ENCODE measurements at places on chromosomes 5 and 9. TPM values are rescaled to one million over a fixed set of nuclear protein-coding genes. Genes with fewer than 3 reads are reported as not detected.
A peak's percentile ranks its signal among the peaks of the same experiment; 100 is the strongest.

The PCDHGA9 gene
- 0.65 TPM for total RNA-seq

DNA sequence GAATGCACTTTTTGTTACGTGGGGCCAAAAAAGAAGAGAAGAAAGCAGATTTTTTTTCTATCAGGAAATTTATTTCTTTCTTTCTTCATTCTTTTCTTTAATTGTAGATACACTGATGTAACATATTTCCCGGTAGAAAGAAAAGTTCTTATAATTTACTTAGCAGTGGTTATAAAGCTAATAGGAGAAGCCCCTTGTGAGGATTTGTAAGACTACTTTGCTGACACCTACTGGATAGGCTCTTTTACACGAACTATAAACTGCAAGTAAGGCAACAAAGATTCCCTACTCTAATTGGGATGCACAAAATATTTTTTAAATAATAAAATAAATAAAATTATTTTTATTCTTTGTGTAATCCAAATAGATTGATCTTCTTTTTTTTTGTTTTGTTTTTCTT is 284.4 kb downstream of the DNAH5 start:
- DNase-seq, result no peak

DNA sequence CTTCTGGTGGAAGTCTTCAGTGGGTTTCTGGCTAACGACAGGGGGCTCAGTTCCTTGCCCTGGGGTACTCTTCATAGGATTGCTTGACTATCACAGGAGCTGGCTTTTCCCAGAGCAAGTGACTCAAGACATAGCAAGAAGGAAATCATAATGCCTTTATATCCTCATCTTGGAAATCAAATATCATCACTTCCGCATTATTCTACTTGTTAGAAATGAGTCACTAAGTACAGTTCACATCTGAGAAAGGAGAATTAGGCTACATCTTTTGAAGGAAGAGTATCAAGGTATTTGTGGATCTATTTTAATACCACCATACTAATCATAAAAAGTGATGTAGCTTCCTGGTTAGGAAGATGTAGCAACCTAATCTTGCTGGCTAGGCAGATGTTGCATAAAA is 148.2 kb upstream of the RAI14 start:
- DNase-seq, result no peak

- no peak for DNase-seq
Measured at GRCh38 chr9:129340427-129341170, 162.5 kb upstream of the IER5L start.

DNA sequence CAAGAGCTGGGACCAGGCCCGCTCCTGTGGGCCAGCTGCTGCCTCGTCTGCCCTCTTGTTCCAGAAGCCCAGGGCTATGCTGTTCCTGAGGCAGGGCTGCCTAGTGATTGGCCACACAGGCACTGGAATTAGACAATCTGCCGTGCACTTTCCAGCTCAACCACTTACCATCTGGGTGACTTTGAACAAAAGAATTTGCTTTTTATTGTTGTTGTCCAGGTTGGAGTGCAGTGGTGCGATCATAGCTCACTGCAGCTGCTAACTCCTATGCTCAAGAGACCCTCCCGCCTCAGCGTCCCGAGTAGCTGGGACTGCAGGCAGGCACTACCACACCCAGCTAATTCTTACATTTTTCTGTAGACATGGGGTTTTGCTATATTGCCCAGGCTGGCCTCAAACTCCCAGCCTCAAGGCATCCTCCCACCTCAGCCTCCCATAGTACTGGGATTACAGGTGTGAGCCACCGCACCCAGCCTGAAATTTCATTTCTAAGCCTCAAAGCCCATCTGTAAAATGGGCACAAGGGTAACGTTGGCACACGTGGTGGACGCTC is 1.2 kb upstream of the NEK6 start:
- no peak for DNase-seq

DNA sequence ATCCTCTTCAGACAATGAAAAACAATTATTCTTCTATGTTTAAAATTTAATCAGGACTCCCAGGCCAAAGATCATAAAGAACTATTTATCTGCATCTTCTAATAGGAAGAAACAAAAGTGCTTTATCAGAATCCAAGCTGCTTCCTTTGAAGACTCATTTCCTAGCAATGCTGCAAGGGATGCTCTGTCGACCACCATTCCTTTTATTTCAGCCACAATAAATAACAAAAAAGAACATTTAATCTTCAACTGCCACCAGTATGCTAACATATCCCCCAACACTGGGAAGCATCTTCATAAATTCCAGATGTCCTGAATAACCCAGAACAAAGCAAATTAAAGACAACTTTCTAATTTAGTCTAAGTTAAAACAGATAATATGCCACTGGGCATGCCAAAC is 68.7 kb downstream of the PKD2L2 start:
- no peak for DNase-seq

DNA sequence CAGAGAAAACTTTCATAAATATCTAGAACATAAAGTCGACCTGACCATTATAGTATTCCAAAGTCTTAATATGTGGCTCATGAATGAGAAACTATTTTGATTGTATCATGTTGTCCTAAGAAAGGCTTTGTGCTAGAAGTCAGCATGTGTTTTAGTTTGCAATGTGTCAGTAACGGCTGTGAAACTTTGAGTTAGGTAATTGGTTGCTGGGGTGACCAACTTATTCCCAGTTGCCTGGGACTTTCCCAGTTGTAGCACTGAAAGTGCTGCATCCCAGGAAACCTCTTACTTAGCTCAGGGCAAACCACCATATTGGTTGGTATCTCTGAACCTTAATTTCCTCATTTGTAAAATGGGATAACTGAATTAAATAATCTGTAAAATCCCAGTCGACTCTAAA is 114.6 kb upstream of the SLC12A2 start:
- DNase-seq, result no peak

- DNase-seq, result peak; percentile 28
Measured at GRCh38 chr5:176747670-176748072, 62.7 kb upstream of the UNC5A start.

The TEK gene
- 4.4 TPM for total RNA-seq

The ROPN1L gene
- 0.35 TPM for total RNA-seq

DNA sequence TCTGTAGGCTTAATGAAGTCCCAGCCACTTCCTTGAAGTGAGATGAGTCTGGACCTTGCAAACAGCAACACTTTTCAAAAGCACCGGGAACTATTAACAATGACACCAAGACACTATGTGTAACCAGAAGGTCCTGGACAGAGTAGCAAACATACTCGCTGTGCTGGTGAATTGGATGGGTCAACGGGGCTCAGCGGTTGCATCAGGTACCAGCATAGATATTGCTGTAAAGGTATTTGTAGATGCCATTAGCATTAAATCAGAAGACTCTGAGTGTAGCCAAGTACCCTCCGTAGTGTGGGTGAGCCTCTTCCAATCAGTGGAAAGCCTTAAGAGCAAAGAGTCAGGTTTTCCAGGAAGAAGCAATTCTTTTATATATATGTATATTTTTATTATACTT is 140.5 kb downstream of the IRX2 start:
- no peak for DNase-seq

GRCh38 chr5:133147815-133148567 is 96.2 kb downstream of the HSPA4 start:
- no peak for DNase-seq

DNA sequence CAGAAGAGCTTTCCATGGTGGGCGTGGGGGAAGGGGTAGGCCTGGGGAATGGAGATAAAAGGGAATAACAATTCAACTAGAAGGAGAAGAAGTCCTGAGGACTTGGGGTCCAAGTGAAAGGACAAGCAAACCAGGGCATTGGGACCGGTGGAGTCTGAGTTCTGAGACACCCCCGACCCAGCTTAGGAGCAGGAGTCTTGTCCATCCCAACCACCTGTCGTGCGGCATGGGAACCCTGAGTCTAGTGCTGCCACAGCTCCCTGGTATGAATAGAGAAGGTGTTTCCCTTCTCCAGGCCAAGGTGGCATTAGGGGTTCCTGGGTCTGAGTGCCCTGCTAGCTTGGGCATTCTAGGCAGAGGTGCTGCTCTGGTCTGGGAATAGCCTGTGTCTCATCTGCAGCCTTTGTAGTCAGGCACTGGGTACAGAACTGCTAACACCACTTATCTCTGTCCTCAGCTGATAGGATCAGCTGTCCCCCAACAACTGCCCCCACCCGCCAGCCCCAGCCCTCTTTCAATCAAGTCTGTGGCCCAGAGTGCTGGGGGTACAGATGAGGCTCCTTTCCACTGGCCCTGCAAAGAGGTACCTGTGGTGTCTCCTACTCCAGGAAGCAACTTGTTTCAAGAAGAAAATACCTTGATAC is 9.9 kb downstream of the HNRNPAB start:
- no peak for DNase-seq

GRCh38 chr9:214648-215493 is at the start of gene DOCK8:
Gene DOCK8, plus strand, starts transcription at chr9:214865. Its CDS starts 112 bp downstream, at chr9:214977.
- peak; percentile 75 for DNase-seq

- no peak for DNase-seq
Measured at GRCh38 chr5:63690546-63690945, 271.7 kb downstream of the HTR1A start.

The ORM2 gene
- 4,103 TPM for total RNA-seq

- DNase-seq, result peak; percentile 57
Measured at GRCh38 chr9:70411121-70411929, 3.1 kb downstream of the KLF9 start.

The SLF1 gene
- total RNA-seq, result 2.3 TPM

The QSOX2 gene
- total RNA-seq, result 4.7 TPM

GRCh38 chr5:11801061-11801460 is 103.2 kb downstream of the CTNND2 start:
- DNase-seq, result no peak

DNA sequence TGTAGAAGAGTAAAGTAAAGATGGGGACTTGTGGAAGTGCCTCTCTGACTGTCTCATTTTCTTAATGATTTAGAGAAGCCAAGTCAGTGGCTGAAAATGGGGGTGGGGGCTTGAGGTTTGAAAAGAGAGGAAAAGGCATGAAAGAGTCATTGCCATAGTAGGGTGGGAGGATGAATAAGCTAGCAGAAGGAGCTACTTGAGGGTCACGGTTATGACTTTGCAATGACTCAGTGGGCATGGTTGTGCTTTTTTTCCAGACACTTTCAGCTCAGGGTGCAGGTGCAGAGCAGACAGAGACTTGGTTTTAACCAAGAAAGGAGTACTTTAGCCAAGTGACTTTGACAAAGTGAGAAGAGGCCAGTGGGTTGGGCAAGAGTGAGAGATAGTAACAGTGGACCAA is 117.8 kb downstream of the PTTG1 start:
- no peak for DNase-seq

The GPX8 gene
- total RNA-seq, result 0.86 TPM

DNA sequence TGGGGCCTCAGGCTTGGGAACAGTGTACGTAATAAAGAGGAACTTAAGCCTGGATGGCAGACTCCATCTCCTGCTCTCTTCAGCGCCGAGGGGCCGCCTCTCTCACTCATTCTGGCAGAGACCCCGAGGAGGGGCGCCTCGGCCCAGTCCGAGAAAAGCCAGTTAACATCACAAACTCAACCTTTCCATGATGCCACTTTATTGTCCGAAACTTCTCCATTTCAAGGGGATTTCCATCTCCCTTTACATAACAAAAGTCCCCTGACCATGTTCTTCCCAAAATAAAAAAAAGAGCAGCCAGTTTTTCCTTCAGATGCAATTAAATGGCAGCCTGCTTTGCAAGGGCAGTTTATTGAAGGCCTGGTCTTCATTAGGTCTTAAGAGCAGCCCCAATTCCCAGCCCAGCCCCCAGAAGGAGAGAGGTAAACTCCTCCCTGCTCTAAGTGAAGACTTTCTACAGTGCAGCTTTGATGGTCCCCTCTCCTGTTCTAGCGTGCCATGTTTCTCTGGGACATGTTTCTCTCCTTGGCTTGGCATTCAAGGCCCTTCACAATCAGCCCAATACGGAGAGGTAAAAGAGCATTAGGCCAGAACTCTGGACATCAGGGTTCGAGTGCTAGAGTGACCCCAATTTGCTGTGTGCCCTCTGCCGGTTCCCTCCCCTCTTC is 19.5 kb upstream of the RAB14 start:
- no peak for DNase-seq

DNA sequence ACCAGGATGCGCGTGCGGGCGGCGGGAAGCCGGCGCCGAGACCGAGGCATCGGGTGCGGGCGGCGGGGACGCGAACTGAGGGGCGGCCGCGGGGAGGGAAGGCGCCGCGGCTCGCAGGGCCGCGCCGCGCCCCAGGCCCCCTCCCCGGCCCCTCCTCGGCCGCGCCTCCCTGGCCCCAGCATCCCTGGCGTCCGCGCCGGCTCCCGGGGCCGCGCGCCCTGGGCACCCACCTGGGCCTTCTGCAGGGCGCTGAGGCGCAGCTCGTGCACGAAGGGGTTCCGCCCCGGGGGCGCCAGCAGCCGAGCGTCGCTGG is 324 bp downstream of the LPCAT1 start:
- no peak for DNase-seq

- DNase-seq, result no peak
Measured at GRCh38 chr9:137141976-137142936, 3.3 kb downstream of the GRIN1 start.

DNA sequence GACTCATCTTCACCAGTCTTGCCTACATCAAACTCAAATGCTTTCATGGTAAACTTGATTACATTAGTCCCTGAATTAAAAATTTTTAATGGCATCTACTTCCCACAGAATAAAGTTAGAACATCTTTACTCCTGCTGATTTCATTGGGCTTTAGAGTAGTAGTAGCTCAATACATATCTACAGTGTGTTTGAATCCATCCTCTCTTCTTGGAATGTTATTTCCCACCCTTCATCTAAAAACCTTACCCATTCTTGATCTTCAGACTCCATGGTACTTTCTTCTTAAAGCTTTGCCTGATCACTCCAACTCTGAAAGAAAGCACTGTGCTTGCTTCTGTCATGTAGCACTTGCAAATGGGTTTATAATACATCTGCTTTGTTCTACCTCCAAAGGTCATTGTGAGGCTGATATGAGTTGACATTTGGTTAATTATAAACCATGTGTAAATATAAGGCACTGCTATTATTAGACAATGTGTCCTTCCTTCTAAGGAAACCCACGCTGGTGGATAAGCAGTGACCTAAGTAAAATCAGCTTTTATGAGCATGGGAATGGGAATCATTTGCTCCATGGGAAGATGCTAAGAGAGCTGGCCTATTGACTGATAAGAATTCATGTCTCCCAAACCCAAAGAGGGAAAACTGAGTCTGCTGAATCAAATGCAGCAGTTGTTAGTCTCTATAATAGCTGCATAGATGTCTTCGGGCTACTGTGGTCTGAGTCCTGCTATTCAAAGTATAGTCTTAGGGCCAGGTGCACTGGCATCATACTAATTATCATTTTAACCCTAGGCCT is 7.5 kb upstream of the PRLR start:
- DNase-seq, result no peak

- no peak for DNase-seq
Measured at GRCh38 chr5:158807946-158808345, 291.8 kb downstream of the EBF1 start.

The GALNT12 gene
- 0.35 TPM for total RNA-seq

DNA sequence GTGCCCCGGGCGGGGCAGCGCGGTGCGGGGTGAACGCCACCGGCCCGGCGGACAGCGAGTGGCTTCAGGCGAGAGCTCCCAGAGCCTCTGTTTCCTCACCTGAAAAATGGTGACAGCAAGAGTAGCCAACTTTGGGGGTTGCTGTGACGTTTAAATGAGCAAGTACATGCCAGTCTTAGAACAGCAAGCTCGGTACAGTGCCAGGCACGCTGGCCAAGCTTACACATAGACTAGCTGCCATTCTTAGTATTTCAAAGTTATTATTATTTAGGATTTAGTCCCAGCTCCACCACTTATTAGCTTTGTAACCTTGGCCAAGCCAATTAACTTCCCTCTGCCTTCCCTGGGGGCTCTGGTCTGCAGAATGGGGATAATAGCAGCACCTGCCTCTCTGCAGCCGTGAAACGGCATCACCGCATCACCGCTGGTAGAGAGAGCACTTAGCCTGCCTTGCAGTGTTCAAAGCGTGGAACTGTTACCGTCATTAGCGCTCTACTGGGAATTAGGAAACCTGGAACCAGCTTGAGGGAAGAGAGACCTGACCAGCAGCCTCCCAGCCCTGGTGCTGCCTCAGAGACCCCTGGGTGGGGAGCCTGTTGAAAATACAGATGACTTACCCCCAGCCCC is at the start of gene C9orf50:
Gene C9orf50, minus strand, starts transcription at position 433 of the 627 bp plus-strand sequence. CDS start 527 bp downstream, outside the sequence.
- no peak for DNase-seq
